ENCODE measurements at places on chromosomes 16 and 17.
A peak's percentile ranks its signal among the peaks of the same experiment; 100 is the strongest.

DNA sequence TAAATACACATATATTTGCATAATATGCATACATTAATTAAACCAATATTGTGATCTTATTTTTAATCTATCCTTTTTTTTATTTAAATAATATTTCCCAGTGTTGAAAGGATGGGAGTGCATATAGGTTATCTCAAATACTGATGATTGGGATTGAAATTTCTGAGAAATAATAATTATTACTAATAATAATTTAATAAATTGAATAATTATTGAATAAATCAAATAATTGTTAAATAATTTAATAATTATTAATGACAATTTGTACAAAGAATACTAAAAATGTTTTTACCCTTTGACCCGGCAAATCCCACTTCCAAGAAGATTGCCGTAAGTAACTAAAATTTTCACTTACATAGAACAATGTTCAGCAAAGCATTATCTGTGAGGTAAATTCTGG lies 148.9 kb downstream of the ZNF18 start:
- no peak overlapping the region for H3K27ac ChIP-seq
- no peaks in the 10 kb centered on the region for H3K4me1 ChIP-seq
- no peak overlapping the region for H3K4me3 ChIP-seq

GRCh38 chr17:21287703-21288449 lies 3.4 kb downstream of the MAP2K3 start:
- peak overlapping the region; percentile 98 for H3K4me3 ChIP-seq
- H3K27me3 ChIP-seq = no peaks in the 10 kb centered on the region
- peaks cover 47% of the 10 kb centered on the region for H3K4me1 ChIP-seq

GRCh38 chr17:72705905-72706395 lies 386.5 kb downstream of the SLC39A11 start:
- H3K4me1 ChIP-seq = no peaks in the 10 kb centered on the region
- no peaks in the 10 kb centered on the region for H3K27me3 ChIP-seq
- no peaks in the 10 kb centered on the region for H3K36me3 ChIP-seq
- no peak overlapping the region for H3K27ac ChIP-seq

DNA sequence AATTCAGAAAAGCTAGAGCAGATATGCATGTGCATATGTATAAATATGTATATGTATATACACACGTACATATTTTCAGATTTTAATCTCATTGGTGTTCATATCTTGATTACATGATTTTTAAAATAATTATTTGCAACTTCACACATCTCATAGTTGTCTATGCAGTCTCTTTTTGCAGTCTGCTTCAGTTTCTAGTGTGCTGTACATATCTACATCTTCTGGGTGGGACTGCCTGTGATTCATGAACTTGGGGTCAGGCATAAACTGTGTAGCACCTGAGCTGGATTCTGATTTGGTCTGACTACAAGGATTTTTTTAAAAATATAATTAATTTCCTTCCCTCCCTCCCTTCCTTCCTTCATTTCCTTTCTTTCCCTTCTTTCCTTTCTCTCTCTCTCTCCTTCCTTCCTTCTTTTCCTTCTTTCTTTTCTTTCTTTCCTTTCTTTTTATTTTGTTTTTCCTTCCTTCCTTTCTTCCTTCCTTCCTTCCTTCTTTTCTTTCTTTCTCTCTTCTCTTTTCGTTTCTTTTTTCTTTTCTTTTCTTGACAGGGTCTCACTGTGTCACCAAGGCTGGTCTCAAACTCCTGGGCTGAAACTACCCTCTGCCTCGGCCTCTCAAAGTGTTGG lies 96.5 kb downstream of the TANGO6 start:
- H3K27me3 ChIP-seq = no peaks in the 10 kb centered on the region
- no peaks in the 10 kb centered on the region for H3K4me1 ChIP-seq
- no peak overlapping the region for H3K27ac ChIP-seq
- no peaks in the 10 kb centered on the region for H3K36me3 ChIP-seq

- no peak overlapping the region for H3K27ac ChIP-seq
- no peaks in the 10 kb centered on the region for H3K27me3 ChIP-seq
- no peaks in the 10 kb centered on the region for H3K4me1 ChIP-seq
These were observed 10.0 kb upstream of the SDK2 start for GRCh38 chr17:73654241-73654640.
